ENCODE measurements at places on chromosomes 11 and 22. TPM values are rescaled to one million over a fixed set of nuclear protein-coding genes. Genes with fewer than 3 reads are reported as not detected.

Gene TTC36
- not detected for polyA plus RNA-seq

Gene PSMC3
- polyA plus RNA-seq = 300 TPM

Gene PHOX2A
- not detected for polyA plus RNA-seq

Gene PATE2
- not detected for polyA plus RNA-seq

All from psoas muscle (tissue), 8 donors.